ENCODE measurements at places on chromosomes 2 and 18.

- DNase-seq: peak; percentile 24
Measured at GRCh38 chr2:64525317-64525613, 1.1 kb downstream of the AFTPH start.

- no peak for DNase-seq
Measured at GRCh38 chr2:70282439-70282838, 11.1 kb downstream of the SNRPG start.

DNA sequence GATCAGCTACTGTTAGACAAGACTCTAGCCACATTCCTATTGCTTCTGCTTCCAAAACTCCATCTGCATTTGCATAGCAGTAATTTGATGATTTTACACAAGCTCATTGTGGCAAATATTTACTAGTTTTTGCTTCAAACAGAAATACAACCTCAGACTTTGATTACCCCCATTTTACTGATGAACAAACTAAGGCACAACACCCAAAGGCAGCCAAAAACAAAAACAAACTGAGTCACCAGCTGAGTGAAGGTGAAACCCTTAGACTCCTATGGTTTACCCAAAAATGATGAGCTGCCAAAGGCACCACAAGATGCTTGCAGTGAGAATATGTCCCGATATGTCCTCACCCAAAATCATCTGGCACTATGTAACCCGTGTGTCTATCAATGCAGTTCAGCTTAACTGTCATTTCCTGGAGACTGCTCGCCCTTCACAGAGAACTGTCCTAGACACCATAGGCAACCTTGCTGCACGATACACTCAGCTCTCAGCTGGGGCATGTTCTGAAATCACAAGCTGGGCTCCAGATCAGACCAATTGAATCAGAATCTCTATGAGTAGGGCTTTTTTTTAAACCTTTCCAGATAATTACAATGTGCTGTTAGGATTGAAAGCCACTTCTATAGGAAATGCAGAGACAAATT, 4.1 kb upstream of the EVA1A start:
- no peak for DNase-seq

DNA sequence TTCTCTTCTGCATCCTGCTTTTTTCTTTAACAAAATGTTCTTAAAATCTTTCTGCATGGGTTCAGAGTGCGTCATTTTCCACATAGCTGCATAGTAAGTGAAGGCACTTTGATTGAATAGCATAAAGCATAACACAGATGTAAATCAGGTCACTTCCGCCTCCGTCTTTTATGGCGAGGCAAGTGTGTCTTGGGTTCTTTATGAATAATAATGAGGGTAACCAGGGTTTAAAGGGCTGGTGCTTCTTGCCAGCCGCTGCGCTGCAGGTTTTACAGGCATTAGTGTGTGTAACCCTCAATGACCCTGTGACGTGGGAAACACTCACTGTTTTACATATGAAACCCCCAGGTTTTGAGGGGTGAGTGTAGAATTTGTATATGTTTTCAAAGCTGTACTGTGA, 164.2 kb downstream of the MYT1L start:
- no peak for DNase-seq

GRCh38 chr2:67311536-67311935, 85.6 kb upstream of the ETAA1 start:
- DNase-seq: no peak

GRCh38 chr2:64327510-64328414, 126.2 kb upstream of the LGALSL start:
- DNase-seq: peak; percentile 56

GRCh38 chr2:6082625-6083018, 390.4 kb downstream of the SOX11 start:
- no peak for DNase-seq

DNA sequence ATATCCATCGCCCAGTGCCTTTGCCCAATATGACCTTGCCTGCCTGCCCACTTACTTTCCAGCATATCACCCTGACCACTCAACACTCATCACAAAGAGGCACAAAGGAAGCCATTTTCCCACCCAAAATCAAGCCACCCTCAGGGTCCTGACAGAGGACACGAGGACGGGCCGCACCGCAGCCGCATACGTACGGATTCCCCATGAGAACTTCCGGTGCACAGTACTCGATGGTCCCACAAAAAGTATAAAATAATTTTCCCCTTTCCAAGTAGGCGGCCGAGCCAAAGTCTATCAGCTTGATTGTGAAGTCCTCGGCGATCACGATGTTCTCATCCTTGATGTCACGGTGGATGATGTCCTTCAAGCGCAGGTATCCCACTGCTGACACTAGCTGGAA, 10.0 kb upstream of the MTERF4 start:
- DNase-seq: no peak

GRCh38 chr2:137797641-137798040, 166.6 kb upstream of the HNMT start:
- no peak for DNase-seq

DNA sequence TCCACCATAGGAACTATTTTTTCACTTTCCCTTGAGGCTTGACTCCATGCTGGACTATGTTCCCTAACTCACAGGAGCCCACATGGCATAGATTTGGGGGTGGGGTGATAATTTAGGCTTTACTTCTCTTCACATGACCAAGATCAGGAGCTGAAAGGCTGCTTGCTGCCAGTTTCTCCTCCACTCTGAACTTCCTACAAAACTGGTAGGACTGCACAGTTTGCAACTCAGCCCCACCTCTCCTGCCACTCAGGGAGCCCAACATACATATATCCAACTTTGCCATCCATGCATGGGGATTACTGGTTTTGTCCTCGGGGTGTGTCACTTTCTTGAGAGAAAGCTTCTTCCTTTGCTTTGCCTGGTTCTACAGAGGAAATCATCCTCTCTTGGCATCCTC, 14.2 kb downstream of the INO80D start:
- no peak for DNase-seq

DNA sequence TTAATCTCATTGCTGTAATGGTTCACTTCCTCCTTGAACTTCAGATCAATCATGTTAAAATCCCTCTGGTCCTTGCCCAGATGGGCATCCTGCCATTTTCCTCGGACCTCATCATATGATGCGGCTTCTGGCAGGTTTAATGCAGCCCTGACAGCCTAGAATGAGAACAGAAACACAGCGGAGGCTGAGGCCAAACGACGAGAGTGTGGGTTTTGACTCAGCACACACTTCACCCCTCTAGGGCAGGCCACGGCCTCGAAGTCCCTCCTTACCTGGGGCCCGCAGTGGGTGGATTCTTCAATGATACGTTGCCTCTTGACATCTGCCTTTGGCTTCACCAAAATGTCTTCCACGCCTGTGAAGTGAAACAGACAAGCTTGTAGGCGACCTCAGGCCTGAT, 56.8 kb downstream of the POLR1A start:
- no peak for DNase-seq

- no peak for DNase-seq
Measured at GRCh38 chr2:184646593-184646992, 48.3 kb downstream of the ZNF804A start.

GRCh38 chr18:13546638-13547037, 179.7 kb downstream of the FAM210A start:
- DNase-seq: no peak

DNA sequence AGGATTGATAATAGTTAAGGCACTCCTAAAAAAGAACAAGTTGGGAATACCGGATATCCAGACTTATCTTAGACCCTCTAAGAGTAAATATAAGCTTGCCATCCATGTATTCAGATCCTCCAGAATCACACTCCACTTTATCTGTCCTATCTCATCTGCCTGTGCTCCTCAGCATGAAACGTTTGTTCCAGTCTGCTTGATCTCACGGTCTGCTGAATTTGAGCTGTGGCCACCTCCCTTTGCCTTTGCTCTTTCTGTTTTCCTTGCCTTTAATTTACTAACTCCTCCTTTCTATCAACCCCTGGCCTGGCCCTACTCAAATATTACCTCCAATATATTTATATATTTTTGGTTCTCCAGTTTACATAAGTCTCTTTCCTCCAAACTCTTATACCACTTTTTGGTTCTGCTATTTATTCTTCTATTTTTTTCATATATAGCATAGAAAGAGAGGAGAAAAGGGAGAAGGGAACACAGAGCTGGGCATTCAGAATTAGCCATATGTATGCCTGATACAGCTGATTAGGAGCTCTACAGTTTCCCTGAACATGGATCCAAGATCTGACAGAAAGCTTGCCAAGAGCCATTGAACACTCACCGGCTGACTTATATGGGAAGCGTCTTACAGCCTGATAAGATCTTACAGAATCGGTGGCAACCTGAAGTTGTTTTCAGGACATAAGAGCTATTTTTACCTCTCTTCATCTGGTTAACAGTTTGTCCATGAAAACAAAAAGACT, 21.8 kb upstream of the DNAJC27 start:
- no peak for DNase-seq

DNA sequence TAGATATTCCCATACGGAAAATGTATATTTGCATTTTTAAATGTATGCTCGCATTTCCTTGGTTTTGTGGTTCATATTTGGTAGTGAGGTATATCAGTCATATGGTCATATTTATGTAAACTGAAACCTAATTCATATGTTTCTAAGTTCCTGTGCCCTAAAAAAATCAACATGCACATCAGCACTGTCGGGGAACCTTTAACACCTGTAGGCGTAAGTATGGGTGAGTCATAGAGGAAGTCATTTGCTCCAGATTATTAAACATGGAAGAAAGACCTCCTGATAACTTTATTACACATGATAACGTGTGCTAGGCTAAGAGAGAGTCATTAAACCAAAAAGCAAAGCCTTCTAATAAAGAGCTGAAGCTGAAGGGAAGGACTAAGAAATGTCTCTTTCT, 437.7 kb downstream of the NRXN1 start:
- no peak for DNase-seq

GRCh38 chr2:225597911-225598310, 198.4 kb downstream of the NYAP2 start:
- DNase-seq: no peak

DNA sequence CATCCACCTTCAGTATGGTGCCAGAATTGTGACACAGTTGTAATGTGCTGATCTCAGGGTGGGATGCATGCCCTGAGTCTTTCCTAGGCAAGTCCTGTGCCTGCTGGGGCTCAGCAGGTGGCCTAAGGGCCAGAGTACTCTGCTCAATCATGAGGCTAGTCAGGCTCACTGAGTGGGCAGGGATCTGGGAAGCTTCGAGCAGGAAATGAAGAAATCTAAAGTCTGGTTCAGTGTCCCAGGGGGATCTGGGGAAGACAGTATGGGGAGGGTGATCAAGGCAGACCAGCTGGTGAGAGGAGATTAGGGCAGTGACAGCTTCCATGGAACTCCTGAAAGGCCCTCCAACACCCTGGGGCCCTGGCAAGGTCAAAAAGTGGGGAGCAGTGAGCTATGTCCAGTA, 8.9 kb upstream of the ANKRD29 start:
- DNase-seq: no peak

- no peak for DNase-seq
Measured at GRCh38 chr2:120959426-120959825, 223.8 kb downstream of the GLI2 start.

GRCh38 chr2:175187378-175187777, 5.9 kb upstream of the ATP5MC3 start:
- peak; percentile 70 for DNase-seq
